Activated CD4-positive, alpha-beta T cell treated with anti-CD3 and anti-CD28 coated beads, Interleukin-2, amount 50 U/mL, for 1 hour (primary cell): ENCODE measurements at places on chromosomes 6 and 20.

DNA sequence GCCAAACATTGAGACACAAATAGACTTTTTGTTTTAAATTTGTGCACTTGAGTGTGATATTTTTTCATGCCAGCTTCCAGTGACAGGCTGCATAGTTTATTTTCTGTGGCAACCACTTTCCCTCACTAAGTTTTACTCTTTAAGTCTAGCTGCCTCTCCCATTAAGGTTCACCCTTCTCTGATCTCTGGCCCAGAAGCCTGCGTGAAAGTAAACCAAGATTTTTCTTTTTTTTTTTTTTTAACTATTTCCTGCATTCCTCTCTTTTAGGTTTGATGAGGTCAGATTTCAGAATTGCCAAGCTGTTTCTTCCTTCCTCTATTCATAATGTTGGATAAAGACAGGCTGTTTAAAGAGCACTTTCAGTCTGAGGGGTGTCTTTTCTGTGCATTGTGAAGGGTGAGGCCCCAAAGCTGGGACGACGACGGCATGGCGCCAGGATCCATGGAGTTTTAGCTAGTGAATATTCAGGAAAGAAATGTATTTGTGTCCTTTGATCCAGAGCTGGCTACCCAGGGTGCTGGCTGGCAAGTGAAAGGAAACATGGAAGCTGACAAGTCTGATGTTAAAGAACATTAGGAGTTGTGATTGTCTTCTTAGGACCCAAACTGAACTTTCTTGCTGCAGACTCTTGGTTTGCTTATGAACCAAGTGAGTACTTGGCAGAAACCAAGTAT, 50.7 kb downstream of the DOK5 start:
- DNase-seq = no peak

GRCh38 chr20:21874921-21875320, 169.5 kb downstream of the PAX1 start:
- no peak for DNase-seq

DNA sequence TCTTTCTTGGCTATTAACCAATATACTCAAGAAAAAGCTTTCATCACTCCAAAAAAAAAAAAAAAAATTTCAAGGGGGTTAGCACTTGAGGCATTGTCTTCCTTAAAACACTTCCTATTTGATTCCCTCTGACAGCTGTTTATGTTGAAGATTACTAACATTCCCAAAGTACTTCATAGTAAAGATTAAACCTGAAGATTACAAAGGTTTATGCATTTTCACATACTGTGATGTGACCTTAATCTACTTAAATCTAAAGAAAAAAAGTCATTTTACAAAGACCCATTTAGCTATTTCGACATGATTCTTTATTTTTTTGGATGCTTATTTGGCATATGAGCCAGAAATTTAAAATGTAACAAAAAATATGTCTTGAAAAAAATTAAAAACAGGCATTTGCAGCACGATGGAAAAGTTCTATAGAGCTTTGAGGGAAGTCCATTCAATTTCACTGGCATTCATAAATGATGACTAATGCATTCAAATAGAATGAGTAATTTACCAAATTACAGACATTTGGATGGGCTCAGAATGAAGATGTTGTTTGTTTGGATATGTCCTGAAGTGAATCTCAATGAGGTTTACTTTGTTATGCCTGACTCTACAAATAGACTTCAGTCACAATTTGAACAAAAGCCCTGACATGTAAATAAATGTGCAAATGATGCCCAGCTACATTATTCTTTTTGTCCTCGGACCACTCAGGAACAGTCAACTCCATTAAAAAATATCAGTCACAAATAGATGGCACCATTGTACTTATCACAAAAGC, 674.6 kb upstream of the MARCKS start:
- no peak for DNase-seq

DNA sequence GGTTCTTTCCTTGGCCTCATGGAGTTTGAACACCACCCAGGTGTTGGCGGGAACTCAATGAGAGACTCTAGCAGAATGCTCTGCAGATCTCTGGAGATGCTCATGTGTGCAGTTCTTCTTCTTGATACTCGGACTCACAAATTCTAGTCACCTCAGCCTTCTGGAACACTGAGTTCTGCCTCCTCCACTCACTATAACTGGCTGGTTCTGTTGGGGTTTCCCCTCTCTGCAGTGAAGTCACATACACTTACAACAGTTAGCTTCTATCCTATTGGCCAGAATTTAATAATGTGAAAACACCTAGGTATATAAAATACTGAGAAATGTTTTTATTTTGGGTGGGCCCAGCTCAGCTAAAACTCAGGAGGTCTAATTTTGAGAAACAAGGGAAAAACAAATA, 109.6 kb upstream of the HIVEP1 start:
- DNase-seq = no peak

DNA sequence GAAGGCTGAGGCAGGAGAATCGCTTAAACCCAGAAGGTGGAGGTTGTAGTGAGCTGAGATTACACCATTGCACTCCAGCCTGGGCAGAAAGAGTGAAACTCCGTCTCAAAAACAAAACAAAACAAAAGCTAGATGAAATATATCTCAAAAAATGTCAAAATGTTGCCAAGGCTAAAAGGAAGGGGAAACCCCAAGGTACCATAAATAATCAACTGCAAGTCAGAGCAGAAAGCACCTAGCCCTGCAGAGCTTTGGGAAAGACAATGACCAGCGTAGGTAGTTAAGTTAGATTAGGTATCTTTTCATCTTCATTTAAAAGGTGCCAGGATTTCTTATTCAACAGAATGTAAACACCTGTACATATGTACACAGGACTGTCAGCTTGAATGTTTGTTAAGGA, 33.0 kb downstream of the AKIRIN2 start:
- DNase-seq = no peak

DNA sequence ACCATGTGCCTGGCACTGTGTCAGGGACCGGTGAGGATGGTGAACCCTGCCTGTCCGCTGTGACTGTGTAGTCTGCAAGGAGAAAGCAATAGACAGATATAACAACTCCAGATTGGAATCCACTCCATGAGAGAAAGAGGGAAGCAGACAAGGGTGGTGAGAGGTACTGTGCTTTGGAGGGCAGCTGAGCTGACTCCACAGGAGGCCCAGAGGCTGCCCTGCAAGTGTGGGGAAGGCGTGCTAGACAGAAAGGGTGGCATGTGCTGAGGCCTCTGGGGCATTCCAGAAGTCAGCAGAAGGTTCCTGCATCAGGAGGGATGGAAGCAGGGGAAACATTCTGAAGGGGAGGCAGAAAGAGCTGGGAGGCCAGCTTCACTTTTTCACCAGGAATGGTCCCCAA, 39.3 kb upstream of the APCDD1L start:
- no peak for DNase-seq

DNA sequence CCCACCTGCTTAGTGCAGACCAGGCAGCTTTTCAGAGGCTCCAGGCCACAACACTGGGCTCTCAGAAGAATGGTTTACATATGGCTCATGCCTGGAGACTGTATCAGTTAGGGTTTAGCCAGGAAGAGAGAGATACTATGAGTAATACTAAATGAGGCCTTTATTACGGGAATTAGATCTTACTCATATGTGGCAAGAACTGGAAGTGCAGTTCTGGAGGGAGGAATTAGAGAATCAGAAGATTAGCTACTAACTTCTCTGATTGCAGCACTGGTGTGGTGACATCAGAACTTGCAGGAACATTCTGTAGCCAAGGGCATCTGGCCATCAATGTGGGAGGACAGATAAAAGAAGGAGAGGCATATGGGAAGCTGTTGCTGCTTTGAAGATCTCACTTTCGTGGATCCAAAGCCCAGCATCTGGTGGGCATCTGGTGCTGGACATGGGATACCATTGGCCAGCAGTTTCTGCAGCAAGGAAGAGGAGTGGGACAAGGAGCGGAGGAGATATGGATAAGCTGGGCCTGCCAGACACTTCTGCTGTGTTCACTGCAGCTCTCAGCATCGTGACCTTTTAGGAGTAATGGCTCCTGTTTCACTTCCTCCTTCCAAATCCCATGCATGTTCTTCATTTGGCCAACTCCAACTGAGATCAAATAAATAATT, 248.5 kb downstream of the BTBD3 start:
- no peak for DNase-seq

DNA sequence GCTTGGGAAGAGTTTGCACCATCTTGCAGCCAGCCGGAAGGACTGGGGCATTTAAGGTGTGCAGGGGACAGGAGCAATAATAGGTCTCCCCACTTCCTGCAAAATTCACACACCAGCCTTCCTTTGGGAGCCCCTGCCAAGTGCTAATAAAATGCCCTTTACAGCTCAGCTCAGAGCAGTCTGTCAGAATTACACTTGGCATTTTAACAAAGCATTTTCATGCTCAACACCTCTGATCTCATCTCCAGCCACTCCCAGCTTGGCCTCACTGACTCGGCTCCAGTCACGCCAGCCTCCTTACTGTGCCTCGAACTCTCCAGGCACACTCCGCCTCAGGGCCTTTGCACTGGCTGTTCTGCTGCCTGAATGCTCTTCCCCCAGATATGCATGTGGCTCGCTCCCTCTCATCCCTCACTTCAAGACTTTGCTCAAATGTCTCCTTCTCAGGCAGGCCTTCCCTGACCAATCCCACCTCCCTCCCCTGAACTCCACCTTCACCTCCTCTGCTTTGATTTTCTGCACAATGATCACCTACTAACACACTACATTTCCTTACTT, 43.7 kb downstream of the GRM4 start:
- DNase-seq = no peak

- DNase-seq = no peak
These were observed 105.4 kb downstream of the SNX5 start for GRCh38 chr20:17863209-17863576.

DNA sequence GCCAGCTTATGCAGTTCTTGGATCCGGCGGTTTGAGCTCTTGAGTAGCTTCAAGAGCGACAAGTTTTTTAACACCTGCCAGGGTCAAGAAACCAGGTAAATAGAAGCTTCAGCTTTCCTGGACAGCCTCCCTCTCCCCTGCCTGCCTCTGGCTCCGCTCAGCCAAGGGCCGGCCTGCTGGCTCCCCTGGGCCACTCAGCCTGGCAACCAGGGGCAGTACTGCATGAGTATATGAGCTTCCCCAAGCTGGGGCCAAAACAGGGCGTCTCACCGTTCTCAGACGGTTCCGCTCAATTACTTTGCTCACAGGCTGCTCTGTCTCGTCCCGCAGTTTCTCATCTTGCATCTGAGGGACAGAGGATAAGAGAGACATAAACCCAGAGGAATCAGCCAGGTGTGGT, 856 bp downstream of the TP53TG5 start:
- DNase-seq = no peak

DNA sequence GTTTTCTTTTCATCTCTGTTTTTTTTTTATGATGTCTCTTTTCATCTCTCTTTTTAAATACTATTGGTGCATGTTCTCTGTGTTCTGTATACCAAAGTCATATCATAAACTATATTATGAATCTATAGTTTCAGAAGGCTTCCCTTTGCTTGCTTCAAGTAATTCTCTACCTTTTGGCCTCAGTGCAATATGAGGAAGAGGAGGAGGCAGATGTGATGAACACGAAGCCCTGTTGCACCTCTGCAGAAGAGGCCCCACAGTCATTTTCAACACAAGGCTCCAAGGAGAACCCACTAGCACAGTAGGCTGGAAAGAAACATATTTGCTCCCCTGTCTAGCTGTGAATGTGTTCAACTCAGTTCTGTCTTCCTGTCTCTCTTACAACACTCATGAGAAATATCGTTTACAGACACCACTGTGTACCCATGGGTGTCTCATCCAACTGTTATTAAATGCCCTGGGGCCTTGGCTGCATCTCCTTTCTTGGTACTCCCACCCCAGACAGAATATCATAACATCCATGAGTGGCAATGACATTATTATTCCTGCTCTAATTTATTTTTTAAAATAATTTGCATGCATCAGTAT, 122.6 kb upstream of the SHLD1 start:
- no peak for DNase-seq

- DNase-seq = no peak
These were observed 19.2 kb downstream of the HMGN3 start for GRCh38 chr6:79215213-79215824.

DNA sequence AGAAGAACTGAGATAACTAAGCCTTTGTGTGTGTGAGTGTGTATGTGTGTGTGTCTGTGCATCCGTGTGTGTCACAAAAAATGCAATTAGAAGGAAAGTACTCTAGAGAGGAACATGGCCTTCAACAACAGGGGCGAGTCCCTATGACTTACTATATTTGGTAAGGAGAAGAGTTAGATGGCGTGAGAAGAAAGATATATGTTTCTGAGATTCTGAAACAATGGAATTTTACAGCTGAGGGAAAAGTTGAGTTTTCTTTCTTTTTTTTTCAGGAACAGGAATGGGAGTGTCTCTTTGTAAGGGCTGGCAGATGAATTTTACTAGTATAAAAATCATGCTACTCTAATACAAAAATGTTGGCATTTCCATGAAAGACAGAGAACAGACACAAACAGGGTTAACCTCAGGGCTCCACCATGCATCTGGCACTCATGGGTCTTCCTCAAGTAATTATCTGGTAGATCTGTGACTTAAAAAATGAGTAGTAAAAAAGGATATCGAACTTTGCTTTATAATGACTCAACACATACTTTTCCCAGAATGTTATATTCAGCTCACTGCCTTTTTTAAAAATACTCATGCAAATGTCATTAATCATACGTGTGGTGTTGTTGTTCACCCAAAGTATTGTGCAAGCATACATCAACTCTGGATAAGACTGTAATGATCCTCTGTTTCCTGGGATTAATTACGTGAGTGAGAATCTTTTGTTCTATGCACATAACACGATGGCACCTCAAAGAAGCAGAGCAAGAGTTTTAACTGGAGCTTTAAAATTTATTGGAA, 12.8 kb upstream of the SASH1 start:
- DNase-seq = no peak

DNA sequence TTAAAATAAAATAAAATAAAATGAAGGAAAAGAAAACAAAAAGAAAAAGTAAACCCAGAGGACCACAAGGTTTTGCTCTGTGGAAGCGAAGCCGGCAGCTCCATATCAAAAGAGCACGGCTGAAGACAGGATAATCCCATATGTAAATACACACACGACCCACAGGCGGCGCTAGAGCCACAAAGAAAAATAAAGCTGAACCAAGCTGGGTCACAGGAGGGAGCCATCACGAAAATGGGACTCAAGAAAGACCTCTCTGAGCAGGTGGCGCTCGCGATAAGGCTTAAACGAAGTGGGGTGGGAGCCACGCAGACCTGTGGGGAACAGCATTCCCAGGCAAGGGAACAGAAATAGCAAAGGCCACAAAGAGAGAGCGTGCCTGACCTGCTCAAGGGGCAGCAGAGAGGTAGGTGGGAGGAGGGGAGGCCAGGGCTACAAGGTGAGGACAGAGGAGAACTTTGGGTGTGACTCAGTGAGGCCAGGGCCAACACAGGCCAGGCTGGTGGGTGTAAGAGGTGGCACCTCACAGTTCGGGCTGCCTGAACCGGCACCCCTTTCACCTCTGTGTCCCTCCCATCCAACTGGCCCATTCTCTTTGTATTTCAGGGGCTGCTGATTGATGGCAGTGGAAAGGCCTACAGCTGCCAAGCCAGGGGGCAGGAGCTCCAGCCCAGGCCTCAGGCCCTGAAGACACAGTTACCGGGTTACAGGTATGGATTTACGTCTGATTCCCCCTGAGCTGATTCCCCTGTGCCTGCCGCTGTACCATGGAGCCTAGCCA, 26.0 kb downstream of the PTGIS start:
- DNase-seq = peak; percentile 54

GRCh38 chr6:72890671-72891070, 268.8 kb downstream of the KCNQ5 start:
- no peak for DNase-seq

- peak; percentile 54 for DNase-seq
These were observed at the start of gene COQ3 for GRCh38 chr6:99393698-99394531. Gene COQ3 (minus strand): TSS chr6:99394195. CDS start chr6:99394179, 16 bp downstream.

- DNase-seq = no peak
These were observed 40.2 kb upstream of the GCM1 start for GRCh38 chr6:53188833-53189232.
